Endodermal cell (in vitro differentiated cells): ENCODE measurements at places on chromosomes 11 and 22. TPM values are rescaled to one million over a fixed set of nuclear protein-coding genes. Genes with fewer than 3 reads are reported as not detected.
A peak's percentile ranks its signal among the peaks of the same experiment; 100 is the strongest.

GRCh38 chr11:117087446-117087845 lies 10.8 kb downstream of the SIK3 start:
- no peak for DNase-seq

DNA sequence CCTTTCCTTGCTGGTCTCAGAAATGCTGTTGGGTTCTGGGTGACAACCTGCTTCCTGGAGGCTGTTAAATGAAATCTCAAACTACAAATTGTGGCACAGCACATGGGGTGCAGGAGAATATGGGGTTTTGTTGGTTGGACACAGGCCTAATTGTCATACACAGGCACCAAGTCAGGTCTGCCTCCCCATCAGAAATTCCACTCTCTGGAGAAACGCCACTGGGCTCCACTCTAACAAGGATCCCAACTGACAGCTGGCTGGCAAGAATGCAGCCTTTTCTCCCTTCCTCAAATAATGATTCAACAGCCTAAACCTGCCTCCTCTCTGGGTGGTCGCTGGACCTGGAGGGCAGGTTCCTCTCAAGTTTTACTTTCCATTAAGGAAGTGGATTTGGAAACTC lies 177.8 kb upstream of the NARS2 start:
- DNase-seq: no peak

GRCh38 chr22:50656122-50657070 lies 16.2 kb upstream of the SHANK3 start:
- DNase-seq: no peak

DNA sequence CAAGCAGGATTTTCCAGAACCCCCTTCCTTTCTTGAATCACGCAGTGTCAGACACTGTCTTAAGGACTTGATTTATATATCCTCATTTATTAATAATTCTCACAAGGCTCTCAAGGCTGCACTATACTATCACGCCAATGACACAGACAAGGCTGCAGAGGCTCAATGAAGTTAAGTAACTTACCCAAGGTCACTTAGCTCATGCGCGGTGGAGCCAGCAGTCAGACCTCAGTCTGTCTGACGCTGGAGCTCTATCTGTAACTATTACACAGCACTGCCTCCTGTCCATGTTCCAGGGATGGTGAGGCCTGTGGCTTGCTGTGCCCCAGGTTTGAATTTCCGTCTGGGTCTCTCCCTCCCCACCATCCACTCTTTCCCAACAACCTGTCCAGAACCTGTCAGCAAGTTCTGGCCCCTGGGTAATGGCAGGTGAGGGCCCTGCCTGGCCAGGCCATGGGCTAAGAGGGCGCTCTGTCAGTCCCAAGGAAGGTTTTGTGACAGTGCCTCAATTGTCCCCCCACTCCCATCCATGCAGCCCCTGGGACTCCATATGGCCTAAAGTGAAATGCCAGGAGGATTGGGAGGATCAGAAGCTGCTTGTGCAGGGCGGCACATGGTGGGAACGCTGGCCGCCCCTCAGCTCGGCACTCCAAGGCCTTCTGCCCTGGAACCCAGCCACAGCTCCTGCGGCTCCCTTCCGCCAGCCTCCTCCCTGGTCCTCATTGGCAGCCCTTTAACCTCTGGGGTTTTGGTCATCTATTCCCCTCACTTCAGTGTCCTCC lies 8.6 kb downstream of the KCNC1 start:
- DNase-seq: no peak

DNA sequence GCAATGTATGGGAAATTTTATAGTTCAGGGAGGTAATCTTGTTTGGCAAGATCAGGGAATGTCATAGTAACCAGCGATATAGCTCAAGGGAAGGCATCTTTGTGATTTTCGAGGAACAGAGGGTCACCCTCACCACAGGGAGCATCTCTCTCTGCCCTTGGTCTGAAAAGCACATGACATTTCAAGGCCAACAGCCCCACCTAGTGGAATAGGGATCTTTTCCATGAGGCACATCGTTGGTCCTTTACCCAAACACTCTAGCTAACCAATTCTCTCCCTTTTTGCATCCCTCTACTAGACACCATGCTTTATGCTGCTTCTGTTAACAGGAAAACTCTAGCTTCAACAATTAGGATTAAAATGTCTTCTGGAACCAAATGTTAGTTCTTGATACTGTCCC lies 179.0 kb downstream of the GRM5 start:
- DNase-seq: peak; percentile 75

The CCDC90B gene
- 92.2 to 123 TPM (median 105 TPM) in 3 replicates for total RNA-seq

The SLC22A9 gene
- total RNA-seq: not detected in 2 replicates
